ENCODE measurements at places on chromosomes 2 and 18.

DNA sequence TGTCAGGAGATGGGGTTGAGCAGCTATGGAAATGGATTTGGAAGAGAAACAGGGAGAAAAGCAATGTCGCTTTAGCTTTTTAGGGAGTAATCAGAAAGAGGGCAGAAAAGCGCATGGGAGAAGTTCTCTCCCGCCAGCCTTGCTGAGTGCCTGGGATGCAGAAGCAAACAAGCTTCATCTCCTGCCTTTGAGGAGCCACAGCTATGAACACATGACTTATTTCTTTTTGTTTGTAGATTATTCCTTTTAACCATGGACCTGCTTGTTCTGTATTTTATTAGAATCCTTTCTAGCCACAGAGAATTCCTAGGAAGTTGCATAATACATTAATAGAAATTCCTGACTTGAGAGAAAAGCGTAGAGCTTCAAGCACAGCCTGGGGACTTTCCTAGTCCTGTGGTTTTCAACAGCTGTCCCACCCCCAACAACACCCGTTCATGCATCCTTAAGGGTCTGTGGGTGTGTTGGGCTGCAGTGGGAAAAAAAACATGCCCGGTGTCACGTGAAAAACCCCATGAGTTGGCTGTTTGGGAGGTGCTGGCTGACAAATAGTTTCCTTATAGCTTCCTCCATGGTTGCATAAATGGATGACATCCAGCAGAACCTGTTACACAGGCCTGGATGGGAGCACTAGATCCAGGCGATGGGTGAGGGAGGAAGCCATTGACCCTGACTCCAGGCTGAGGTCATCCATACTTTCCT lies 14.9 kb downstream of the SLC9A4 start:
- DNase-seq = peak; percentile 74

DNA sequence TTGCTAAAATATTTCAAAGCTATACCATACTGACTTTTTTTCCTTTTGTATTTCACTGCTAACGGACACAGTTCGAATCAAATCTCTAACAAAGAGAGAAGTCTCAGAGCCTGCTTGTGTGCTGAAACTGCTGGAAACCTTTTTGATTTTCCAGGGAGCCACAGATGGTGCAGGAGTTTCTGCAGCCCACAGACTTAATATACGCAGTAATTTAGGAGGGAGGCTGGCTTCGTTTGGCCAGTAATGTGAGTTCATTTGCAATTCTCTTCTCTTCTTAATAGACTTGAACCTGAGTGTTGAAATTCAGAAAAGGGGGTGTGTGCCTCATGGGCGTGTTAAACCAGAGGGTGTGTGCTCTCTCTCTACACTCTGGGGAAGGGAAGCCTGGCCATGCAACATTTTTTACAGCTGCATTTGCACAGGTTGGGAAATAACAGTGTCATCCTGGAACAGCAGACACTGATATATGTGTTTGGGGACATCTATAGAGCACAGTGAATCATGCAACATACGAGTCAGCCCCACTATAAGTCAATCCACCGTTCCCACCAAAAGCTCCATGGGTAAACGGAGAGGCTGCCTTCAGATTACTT lies 333.0 kb downstream of the CLIP4 start:
- DNase-seq = no peak

DNA sequence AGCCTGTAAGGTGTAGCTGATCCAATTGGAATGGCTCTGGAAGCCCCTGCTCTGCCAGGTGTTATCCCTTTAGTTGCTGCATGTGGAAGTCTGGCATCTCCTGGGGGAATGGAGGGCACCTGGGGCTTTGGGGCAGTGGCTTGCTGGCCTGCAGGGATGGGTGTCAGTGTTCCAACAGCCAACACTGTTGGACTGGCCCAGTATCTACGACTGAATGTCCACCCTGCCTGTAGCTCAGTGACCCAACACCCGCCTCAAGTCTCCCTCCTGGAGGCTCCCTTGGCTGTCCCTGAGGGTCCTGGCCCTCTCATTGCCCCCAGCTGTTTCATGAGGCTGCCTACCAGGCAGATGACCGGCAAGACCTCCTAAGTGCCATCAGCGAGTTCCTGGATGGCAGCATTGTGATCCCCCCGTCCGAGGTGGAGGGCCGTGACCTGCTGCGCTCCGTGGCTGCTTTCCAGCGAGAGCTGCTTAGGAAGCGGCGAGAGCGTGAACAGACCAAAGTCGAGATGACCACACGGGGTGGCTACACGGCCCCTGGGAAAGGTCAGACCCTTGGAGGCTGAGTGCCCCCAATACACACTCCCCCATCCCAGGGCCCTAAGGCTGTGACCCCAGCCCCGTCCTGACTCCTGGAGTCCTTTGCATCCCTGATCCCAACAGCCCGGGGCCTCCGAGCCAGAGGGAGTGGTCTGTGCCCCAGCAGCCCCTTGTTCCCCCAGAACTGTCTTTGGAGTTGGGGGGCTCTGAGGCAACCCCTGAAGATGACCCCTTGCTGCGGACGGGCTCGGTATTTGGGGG lies 7.7 kb downstream of the SLC4A3 start:
- DNase-seq = no peak

DNA sequence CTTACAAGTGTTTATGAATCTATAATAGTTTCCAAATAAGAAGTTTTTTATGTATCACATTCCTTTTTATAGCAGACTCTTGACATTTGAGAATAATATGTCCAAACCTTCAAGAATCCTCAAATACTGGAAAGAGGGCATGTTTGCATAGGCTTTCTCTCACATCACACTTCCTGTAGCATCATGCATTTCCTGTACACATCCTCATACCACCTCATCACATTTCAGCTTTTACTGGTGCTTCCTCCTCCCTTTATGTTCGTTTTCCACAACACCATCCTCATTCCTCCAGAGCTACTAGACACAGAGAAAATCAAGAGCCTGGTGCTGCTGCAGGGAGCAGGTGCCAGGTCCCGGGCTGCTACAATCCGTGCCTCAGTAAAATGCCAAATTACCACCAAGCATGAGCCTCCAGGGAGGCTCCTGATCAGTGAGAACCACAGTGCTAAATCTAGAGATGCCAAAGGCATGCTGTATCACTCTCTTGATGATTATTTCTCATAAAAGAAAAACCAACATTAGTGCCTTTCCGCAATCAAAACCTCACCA lies 137.7 kb upstream of the CYP1B1 start:
- DNase-seq = no peak

DNA sequence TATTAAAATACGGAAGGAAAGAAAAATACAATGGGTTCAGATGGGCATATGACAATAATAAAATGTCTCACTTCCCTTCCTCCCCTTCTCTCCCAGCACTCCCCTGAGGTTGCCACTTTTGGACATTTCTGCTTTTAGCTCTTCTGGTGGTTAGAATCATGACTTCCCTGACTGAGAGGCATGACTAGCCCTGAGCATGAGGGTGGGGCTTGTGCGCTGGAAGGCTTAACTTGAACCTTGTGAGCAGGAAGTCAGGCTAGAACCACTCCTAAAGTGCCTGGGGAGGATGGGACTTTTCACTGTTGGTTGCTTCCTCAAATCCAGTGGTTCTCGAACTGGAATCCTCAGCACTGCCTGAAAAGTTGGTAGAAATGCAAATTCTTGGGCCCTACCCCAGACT lies 19.7 kb upstream of the ARHGAP25 start:
- DNase-seq = no peak

DNA sequence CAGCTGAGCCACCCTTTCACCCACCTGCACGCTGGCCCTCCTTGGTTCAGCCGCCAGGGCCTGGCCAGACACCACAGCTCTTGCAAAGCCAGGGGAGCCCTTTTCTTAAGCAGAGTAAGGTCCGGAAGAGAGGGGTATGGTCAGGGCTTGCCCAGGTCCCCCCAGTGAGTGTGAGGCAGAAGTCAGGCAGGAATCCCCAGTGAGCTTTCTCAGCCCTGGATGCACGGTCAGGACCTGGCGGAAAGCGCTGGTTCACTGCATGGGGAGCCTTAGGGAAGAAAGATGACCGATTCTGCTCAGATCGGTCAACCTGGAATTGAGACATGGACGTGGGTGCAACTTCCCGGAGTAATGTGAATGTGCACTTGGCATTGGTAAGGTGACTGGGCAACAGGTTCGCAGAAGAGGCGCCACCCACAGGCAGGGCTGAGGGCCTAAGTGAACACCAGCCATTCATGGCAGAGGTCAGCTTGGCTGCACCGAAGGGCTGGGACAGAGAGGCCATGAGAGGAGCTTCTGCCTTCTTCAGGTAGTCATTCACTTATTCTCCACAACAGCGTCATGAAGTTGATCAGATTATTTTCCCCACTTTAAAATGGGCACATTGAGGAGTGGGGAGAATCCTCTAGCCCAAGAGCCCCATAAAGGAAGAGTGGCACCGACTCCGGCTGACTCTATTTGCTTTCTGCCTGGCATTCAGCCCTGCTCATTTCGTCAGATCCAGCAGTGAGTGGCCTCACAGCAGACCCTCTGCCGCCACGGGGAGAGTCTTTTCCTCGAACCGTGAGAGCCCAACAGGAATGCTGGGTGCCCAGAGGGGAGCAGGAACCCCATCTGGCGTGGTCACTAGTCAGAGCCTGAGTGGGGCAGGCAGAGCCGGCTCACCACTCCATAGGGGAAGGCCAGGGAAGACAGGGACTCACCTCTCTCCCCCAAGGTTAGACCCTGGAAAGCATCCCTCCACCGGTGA lies 35.8 kb downstream of the SCTR start:
- no peak for DNase-seq

GRCh38 chr2:141534666-141535362 lies 596.0 kb downstream of the LRP1B start:
- DNase-seq = no peak

DNA sequence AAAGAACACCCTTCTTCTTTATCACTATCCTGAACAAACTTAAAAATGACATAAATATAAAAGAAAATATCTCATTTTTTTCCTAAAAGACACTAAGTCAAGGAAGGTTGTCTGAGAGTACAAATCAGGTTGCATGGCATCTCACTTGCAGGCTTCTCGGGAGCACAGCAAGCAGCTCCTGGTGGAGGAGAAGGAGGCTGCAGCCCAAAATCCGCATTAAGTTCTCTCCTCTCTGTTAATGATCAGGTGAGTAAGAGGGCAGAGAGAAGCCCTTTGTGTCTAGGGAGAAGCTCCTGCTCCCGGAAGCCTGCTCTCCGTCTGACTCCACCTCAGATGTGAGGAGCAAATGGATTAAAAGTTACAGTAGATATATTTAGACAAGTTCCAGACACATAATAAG lies 35.0 kb upstream of the DOK6 start:
- no peak for DNase-seq

DNA sequence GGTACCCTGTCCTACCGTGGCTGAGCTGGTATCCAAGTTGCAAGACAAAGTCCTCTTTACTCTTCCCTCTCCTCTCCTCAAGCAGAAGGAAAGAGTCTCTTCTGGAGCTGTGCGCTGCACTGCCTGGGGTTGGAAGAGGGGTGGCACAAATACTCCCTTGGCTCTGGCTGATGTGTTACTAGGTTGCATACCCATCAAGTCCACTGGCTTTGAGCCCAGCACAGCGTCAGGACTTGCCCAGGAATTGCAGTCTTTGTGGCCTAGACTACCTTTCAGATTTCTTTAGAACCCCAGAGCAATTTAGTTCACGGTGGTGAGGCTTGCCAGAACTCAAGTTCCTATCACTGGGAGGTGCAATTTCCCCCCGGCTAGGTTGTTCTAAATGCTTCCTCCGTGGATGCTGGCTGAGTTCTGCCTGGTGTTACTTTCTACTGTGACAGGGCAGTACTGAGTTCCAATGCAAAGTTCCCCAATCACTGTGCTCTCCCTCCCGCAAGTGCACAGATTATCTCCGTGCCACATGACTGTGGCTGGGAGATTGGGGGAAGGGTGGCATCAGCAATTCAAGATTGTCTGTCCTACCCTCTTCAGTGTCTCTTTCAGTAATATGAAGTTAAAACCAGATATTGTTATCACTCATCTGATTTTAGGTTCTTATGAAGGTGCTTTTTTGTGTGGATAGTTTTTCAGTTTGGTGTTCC lies 13.4 kb downstream of the MYO3B start:
- DNase-seq = no peak

DNA sequence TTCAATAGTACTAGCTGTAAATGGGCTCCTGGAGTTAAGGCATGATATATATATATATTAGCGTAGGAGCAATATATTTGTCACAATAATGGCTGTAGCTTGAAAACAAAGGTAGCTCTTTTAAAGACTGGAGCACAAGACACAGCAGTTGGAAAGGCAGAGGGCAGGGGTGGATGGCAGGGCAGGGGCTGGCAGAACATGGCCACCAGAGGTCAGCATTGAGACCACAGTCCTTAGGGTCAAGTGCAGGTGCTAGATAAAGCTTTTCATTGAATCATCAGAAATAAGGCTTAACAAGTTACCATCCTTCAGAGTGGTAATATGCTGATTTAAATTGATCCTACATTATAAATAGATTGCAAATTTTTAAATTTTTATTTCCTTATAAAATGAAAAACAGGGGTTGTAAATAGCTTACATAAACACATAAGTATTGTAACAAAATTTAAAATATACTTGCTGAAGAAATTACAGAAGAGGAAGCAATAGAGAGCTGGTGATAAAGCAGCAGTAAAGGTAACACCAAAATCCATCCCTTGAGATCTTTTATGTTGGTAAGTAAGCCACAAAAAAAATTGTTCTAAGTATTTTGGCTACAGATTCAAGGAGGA lies 161.2 kb upstream of the PIEZO2 start:
- peak; percentile 57 for DNase-seq

- DNase-seq = peak; percentile 67
These were observed 828.3 kb upstream of the PIK3C3 start for GRCh38 chr18:41126541-41127235.

DNA sequence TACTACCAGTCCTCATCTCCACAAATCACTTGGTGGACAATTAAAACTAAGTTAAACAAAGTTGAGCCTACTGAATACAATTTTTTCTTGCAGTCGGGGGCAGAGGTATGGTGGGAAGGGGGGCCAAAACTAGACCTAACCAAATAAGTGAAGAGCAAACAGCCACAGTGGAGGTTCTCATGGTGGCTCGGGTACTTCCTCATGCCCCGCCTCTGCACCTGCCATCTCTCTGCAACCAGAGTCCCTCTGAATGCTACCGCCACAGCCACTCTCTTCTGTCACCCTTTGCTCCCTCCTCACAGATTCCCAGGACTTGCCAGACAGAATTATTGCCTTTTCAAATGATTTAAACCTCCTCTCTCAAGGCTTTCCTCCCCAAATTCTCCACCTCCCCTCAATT lies 204.2 kb downstream of the TMEM247 start:
- DNase-seq = no peak

- DNase-seq = no peak
These were observed at the start of gene HOXD3 for GRCh38 chr2:176156807-176157498. TSS of gene HOXD3 (plus strand) at chr2:176157307. CDS start at chr2:176169115, 11,808 bp downstream.

GRCh38 chr2:159009940-159010339 lies 41.5 kb downstream of the TANC1 start:
- no peak for DNase-seq

GRCh38 chr18:63848159-63848558 lies 39.3 kb upstream of the SERPINB2 start:
- DNase-seq = peak; percentile 77

GRCh38 chr2:24011250-24012104 lies 1.6 kb downstream of the MFSD2B start:
- no peak for DNase-seq

GRCh38 chr2:190766595-190766994 lies 114.0 kb upstream of the GLS start:
- no peak for DNase-seq

DNA sequence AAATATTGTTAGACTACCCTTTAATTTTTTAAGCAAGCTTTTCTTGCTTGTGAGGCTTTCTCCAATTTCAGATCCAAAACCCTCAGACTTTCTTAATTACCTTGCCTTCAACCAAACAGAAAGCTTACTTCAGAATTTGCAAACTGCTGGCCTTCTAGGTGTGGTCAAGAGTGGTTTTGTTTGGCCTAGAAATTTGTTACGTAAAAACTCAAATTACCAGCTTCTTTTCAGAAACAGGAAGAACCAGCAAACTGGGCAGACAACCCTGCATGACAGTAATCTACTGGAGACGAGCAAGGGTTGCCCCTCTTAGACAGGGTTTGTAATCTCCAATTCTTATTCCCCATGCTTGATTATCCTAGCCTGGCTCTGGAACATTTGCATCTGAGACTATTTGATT lies 27.1 kb downstream of the SRBD1 start:
- no peak for DNase-seq

All from fibroblast of mammary gland (primary cell).